ENCODE measurements at places on chromosomes 3 and 15.

- no peak for DNase-seq
Measured at GRCh38 chr15:75022783-75023180, 608 bp upstream of the PPCDC start.

DNA sequence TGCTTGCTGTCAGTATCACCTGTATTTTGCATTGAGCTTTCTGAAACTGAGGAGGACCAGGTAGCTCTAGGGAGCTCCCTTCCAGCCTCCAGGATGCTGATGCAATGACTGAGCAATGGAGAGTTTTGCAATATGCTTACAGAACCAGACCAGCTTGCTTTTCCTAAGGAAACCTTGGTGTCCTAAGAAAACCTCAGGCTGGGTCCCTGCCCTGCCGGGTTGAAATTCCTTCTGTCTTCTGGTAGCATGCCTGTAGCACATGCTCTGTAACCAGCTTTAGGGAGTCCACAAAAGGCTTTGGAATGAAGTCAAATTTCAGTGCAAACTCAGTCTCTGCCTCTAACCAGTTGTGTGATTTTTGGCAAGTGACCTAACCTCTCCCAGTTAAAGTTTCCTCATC lies 65.8 kb upstream of the GSK3B start:
- no peak for DNase-seq

- no peak for DNase-seq
Measured at GRCh38 chr15:68556139-68556990, 22.4 kb upstream of the CORO2B start.

DNA sequence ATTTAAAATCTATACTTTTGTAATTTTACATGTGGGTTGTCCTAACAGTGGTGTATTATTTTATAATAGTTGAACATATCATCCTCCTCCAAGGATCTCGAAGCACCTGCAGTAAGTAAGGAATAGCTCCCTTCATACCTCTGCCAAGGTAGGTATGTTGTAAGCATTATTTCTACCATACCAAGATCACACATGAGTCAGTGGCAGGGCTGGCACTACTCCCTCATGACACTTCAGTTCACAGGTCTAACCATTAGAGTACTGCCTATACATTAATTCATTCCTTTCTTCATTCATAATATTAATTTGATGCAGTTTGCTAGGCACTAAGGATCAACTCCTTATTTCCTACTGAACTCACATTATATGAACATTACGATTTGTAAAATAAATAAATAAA lies 11.9 kb upstream of the LEKR1 start:
- DNase-seq: no peak

- no peak for DNase-seq
Measured at GRCh38 chr15:63931556-63931955, 97.8 kb upstream of the HERC1 start.

GRCh38 chr3:144105542-144105941 lies 133.9 kb downstream of the DIPK2A start:
- no peak for DNase-seq
